ENCODE measurements at places on chromosomes 1 and 21.

DNA sequence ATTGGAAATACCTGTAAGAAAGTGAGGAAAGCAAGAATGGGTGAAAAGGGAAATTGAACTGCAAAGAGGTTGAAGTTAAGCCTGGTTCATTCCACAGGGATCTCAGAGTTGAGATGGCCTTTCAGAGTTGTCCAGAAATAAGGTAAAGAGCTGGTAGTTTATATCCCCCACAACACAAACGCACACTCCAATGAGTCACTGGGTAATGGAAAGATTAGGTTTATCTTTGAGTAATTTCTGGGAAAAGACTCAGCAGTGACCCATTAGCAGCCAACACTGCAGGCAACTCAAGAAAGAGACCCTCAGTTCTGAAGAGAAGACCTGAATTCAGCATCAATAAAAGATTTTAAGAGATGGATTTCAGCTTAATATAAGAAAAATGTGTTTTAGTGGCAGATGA lies 485.5 kb downstream of the PTPRC start:
- no peak for DNase-seq

DNA sequence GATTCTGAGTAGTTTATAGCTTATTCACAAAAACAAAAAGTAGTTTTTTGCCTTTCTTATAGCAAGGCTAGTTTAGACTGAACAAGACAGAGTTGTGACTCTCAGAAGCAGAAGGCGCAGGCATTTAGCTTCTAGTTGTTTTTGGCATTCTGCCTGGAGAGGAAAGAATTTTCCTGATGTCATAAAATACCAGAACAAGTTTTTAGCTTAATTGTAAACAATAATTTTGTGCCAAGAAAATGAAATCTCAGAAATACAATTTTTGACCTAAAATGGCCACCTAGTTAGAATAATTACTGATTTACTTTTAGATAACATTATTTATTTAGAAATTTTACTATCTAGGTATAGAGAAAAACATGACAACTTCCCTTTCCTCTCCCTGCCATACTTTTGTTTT lies 1.0 kb downstream of the DNAJB4 start:
- DNase-seq: no peak

GRCh38 chr1:244839656-244840055 lies 4.2 kb downstream of the COX20 start:
- no peak for DNase-seq

GRCh38 chr1:61152066-61152465 lies 69.7 kb downstream of the NFIA start:
- DNase-seq: no peak

GRCh38 chr1:156217871-156218270 lies 5.1 kb downstream of the PMF1 start:
- no peak for DNase-seq

DNA sequence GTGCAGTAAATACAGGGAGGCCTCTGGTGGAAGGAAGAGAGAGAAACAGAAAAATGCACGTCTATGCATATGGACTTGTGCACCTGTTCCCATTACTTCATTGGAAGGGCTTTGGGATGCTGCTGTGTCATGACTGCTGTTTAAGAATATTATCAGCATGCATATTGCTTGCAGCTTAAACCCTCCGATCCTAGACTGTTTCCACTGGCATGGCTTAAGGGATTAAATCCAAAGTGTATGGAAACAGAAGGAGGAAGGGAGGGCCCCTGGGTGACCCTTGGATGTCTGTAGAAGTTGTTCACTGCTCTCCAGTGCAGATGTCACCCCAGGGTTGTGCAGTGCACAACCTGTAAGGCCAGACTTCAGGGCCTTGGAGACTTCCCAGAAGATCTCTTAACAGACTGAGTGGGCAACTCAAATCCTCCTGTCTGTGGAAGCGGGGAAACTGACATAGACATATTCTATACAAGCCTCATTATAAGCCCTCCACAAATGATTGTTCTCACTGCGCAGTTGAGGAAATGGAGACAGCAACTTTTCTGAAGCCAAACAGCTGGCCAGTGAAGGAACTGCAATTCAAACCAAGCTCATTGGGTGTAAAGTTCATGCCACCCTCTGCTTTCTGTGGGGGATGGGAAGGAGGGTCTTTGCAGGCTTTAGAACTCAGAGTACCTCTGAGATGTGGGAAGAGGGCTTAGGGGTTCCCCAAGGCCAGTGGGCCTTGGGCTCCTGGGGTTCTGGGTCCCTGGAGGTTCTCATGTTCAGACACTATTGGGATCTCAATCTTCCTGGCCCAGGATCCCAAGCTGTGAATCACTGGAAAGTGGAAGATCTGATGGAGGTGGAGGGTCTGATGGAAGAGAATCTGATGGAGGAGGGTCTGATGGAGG lies 73.8 kb downstream of the UMODL1 start:
- DNase-seq: no peak

DNA sequence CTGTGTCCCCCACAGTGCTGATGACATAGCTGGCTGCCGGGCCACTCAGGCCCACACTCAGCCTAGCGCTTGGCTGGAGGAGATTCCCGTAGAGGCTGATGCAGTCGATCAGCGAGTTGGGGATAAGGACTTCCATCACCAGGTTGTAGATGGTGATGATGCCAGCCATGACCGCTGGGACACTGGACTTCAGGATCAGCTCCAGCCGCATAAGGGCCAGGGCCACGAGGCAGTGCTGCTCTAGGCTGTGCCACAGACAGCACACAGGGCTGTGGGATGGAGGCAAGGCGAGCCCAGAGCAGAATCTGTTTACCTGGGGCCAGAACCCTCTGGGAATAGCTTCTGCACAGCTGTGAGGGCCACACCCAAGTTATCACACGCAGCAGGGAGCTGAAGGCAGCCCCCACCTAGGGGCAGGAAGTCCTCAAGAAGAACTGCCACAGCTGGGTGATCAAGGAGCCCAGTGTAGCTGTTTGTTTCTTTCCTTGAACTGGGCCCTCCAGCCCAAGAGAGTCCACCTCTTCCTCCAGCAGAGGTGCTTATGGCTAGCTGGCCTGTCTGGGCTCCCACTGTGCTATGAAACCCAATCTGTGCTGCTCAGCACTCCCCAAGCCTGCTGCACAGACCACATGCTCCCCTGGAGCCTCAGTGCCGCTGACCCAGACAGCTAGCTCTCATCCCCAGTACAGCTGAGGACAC lies 6.2 kb downstream of the SLC2A1 start:
- no peak for DNase-seq

DNA sequence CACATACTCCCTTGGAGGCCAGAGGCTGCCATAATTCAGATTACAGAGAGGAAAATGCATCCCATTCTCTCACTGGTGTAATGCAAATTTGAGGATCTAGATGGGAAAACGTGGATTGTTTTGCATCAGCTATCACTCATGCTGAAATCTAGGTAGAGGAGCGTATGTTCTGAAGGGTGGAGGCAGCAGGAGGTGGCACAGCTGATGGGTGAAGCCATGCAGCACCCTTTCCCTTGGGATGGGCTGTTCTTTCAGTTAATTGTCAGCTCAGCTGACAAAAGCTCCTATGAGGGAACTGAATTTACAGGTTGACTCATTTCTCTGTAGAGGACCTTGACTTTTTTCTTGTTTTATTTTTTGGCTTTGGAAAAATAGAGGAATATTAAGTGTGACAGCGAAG lies 41.8 kb downstream of the CAMTA1 start:
- no peak for DNase-seq

DNA sequence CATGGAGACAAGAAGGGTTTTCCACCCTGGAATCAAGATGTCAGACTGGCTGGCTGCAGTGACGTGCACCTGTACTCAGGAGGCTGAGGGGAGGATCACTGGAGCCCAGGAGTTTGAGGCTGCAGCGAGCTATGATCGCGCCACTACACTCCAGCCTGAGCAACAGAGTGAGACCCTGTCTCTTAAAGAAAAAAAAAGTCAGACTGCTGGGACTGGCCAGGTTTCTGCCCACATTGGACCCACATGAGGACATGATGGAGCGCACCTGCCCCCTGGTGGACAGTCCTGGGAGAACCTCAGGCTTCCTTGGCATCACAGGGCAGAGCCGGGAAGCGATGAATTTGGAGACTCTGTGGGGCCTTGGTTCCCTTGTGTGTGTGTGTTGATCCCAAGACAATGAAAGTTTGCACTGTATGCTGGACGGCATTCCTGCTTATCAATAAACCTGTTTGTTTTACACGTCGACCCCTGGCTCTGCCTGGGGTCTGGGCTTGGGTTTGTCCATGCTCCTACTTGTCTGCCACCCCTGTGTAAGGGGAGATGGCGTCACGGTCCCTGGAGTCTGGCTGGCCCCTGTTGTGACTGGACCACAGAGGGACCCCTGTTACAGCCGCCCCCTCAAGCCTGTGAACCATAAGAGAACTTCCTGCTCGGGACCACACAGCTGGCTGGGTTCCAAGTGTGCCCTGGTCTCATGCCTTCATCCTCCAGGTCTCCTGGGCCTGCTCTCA lies 20.9 kb upstream of the VPS13D start:
- peak; percentile 89 for DNase-seq

- DNase-seq: no peak
Measured at GRCh38 chr1:179925922-179926849, 28.4 kb upstream of the CEP350 start.

DNA sequence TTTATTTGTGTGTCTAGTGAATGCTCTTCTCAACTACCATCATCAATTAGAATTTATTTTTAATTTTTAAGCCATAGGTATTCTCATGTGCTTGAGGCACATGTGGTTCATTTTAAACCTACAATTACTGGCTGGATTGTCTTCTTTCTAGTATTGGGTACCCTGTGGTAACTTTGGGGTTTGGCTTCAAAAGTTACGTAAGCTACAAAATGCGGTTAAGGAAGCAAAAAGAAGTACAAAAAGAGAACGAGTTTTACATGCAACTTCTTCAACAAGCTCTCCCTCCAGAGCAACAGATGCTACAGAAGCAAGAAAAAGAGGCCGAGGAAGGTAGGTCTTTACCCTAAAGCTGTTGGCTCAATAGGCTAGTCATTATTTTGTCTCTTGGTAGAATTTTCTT lies 25.8 kb downstream of the MACO1 start:
- DNase-seq: no peak

- DNase-seq: no peak
Measured at GRCh38 chr1:173403996-173404395, 73.1 kb upstream of the PRDX6 start.

DNA sequence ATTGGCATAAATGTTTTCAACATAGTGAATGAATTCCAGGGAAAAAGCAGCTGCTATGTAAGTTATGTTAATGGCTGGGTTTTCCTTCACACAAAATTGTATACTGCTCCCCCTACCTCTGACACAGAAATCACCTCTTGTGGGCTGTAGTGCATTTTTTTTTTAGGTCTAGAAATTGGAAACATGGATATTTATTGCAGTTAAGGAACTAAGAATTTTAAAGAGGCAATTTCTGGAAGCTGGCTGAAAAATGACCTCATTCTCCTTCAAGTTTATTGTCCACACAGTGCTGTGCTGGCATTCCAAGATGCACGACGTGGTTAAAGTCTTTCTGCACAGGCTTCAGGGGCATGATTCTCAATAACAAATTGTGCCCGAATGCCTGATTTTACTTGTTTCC lies 1424.2 kb downstream of the MRPL39 start:
- no peak for DNase-seq

GRCh38 chr1:239655023-239655422 lies 268.7 kb downstream of the CHRM3 start:
- no peak for DNase-seq

- no peak for DNase-seq
Measured at GRCh38 chr1:113283914-113284313, 106.4 kb upstream of the MAGI3 start.

DNA sequence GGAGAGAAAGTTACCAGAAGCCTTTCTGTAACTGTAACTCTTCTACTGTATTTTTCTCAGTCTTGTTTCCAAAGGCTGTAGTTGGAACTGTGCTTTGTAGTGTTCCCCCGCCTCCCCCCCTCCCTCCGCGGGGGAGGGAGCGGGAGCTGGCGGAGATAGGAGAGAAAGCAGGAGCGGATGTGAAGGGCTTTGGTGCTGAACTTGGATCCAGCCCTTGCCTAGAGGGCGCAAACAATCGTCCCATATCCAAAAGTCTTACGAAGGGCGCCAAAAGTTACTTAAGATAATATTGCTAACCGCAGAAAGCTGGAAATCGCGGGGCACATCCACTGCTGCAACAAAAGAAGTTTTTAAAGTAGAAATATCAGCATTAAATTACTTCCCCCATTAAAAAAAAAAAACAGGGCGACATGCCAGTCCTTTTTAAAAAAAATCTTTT lies 2.4 kb upstream of the NFIA start:
- no peak for DNase-seq

- DNase-seq: no peak
Measured at GRCh38 chr1:28249013-28249865, 10.1 kb upstream of the SESN2 start.

- no peak for DNase-seq
Measured at GRCh38 chr1:186828611-186829454, at the start of gene PLA2G4A. Gene PLA2G4A, plus strand, starts transcription at chr1:186828949. Its CDS starts 25,406 bp downstream, at chr1:186854355.

- DNase-seq: no peak
Measured at GRCh38 chr1:89800022-89800655, 20.7 kb upstream of the LRRC8D start.

GRCh38 chr1:182389619-182390047 lies 2.0 kb downstream of the GLUL start:
- DNase-seq: no peak

- DNase-seq: no peak
Measured at GRCh38 chr1:239817801-239818200, 273.9 kb upstream of the FMN2 start.

DNA sequence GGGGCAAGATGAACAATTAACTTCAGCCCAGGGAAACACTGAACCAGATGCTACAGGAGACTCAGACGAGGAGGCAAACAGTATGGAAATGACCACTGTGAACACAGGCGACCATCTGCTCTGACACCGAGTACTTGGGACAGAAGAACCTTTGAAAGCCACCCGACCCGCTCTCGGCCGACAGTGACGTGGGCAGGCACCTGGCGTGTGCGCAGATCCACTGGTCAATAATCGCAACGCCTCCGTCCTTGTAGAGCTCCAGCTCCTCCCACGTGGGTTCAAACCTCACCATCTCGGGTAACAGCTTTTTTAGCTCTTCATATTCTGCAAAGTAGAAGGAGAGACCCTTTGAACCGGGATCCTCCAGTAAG lies 20.3 kb downstream of the POFUT2 start:
- DNase-seq: no peak

DNA sequence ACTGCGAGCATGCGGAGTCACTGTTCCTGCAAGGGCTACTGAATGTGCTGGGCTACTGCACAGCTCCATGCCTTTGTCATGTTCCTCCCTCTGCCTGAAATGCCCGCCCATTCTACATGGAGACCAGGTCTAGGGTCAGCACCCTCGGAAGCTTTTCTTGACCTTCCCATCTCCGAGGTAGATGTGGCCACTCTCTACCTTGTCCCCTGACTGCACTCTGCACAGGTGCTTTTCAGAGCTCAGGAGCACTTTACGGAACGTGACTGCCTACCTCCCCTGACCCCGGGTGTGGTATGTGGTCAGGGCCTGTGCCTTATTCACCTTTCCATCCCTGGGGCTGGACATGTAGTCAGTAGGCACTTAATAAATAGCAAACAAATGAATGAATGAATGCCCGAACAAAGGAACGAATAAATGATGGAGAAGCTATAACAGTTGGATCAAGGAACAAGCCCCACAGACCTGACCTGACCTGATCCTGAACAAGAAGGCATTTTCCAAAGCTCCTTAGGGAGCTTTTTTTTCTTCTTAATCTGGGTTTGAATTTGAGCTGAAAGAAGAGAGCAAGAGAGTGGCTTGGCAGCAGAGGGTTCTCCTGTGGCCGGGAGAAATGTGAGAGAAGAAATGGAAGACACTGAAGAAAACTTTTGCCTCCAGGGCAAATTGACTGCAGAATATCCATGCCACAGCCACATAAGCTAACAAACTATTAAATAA lies 7.9 kb downstream of the RD3 start:
- DNase-seq: no peak

GRCh38 chr1:221415651-221416050 lies 326.2 kb downstream of the DUSP10 start:
- no peak for DNase-seq

- no peak for DNase-seq
Measured at GRCh38 chr1:219459351-219460080, 153.4 kb downstream of the ZC3H11B start.
